ENCODE measurements at places on chromosomes 12 and 14.

DNA sequence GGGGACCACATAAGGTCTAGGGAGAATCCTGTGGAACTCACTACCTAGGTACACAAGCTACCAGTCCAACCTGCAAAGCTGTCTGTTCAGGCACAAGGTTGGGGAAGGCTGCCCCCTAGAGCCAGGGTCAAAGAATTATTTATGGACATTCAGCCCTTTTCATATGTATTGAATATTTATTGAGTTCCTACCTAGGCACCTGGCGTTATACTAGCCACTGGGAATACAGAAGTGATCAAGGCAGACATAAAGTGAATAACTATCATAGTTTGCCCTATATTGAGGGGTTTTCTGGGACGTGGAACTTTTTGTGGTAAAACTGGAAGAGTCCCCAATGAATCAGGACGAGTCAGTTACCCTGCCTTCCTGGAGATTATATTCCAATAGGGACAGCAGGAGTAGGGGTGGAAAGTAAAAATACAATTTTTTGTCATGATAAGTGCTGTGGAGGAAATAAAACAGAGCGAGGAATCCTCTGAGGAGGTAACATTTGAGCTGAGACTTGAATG is 5.8 kb upstream of the SLC48A1 start:
- no peak for DNase-seq

GRCh38 chr12:14741153-14741552 is 44.8 kb upstream of the GUCY2C start:
- DNase-seq: no peak

DNA sequence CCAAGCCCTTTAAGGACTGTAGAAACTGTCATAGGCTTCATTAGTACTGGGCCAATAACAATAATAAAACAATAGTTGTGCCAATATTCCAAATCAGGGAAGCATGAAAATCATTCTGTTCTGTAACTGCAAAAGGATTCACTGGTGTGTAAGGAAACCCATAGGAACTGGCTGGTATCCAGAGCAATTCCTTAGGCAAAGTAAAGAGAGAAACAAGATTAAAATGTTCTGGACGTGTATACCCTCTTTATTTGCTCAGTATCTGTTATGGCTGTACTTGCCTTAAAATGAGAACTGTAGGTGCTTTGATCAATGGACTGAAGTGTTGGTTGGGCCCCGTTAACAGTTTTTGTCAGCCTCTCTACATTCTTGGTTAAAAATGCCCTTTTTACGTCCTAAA is 72.4 kb upstream of the STAC3 start:
- DNase-seq: no peak

DNA sequence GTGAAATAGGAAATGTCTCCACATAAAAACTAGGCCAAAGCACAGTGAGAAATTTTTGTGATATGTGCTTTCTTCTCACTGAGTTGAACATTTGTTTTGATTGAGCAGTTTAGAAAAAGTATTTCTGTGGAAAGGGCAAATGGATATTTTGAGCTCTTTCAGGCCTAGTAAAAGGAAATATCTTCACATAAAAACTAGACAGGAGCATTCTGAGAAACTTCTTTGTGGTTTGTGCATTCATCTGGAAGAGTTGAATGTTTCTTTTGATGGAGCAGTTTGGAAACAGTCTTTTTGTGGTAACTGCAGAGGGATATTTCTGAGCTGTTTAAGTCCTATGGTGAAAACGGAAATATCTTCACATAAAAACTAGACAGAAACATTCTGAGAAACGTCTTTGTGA is 582.7 kb upstream of the ALG10B start:
- no peak for DNase-seq

DNA sequence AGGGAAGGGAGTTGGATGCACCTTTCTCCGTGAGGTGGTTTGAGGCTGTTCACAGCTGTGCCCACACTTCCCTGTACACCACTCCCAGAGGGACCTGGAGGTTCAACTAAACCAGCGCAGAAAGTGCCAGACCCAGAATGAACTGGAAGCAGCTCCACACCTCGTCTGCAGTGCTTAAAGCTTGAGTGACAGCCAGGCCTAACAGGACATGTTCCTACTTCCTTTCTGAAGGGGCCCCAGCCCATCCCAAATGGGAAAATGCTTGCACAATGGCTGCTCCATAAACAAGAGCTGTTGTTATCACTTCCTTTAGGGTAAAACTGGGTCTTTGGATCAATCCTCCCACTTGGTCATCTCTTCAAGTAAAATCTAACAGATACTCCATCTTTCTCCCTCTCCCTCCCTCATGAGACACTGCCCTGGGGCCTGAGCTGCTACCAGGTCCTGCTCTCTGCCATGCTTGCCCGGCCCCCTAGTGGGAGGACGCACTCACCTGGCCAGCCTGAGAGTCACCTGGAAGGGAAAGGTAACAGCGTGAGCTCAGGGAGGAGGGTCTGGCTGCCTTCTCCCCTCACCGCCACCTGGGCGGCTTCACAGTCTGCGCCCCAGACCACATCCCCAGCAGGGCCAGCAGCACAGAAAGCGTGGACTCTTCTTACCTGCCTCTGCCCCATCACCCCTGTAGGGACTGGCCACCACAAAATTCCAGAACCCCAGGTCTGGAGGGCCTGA is 33.5 kb downstream of the ISCA2 start:
- DNase-seq: no peak

Measured in M059J (cell line).